Endothelial cell (in vitro differentiated cells): ENCODE measurements at places on chromosomes 7 and 10. TPM values are rescaled to one million over a fixed set of nuclear protein-coding genes. Genes with fewer than 3 reads are reported as not detected.
A peak's percentile ranks its signal among the peaks of the same experiment; 100 is the strongest.

- H3K27me3 ChIP-seq = no peaks in the 10 kb centered on the region
- no peak overlapping the region for H3K27ac ChIP-seq
- no peaks in the 10 kb centered on the region for H3K36me3 ChIP-seq
- no peak for DNase-seq
Observed at GRCh38 chr7:23026164-23026563, 12.2 kb upstream of the HYCC1 start.

DNA sequence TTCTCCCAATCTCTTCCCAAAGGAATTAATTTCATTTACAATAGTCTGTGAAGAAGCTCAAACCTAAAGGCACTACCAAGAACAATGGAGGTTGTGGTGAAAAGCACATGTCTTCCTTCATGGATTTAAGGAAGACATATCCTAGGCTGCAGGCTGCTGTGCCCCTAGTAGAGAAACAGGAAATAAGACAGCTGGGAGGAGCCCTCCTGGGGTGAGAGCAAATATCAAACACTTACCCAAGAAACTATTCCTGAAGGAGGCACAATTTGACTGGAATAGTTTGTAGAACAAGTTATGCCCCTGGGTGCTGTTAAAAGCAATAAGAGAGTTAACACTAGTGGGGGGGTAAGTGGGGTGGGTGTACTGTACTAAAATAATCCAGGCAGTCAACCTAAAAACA is 30.1 kb downstream of the PDZD8 start:
- H3K27me3 ChIP-seq = no peaks in the 10 kb centered on the region
- peak overlapping the region; percentile 90 for H3K27ac ChIP-seq
- no peaks in the 10 kb centered on the region for H3K36me3 ChIP-seq
- H3K4me3 ChIP-seq = no peak overlapping the region

GRCh38 chr10:73744664-73744975 is 448 bp downstream of the SEC24C start:
- H3K27me3 ChIP-seq = peaks cover 15% of the 10 kb centered on the region
- H3K36me3 ChIP-seq = peaks cover 12% of the 10 kb centered on the region
- DNase-seq = peak; percentile 66
- peak overlapping the region; percentile 100 for H3K27ac ChIP-seq
- H3K4me1 ChIP-seq = peaks cover 35% of the 10 kb centered on the region

- no peaks in the 10 kb centered on the region for H3K27me3 ChIP-seq
- no peak overlapping the region for H3K27ac ChIP-seq
- H3K4me1 ChIP-seq = no peaks in the 10 kb centered on the region
- H3K36me3 ChIP-seq = no peaks in the 10 kb centered on the region
Observed at GRCh38 chr7:115840702-115841101, 189.9 kb downstream of the TFEC start.

DNA sequence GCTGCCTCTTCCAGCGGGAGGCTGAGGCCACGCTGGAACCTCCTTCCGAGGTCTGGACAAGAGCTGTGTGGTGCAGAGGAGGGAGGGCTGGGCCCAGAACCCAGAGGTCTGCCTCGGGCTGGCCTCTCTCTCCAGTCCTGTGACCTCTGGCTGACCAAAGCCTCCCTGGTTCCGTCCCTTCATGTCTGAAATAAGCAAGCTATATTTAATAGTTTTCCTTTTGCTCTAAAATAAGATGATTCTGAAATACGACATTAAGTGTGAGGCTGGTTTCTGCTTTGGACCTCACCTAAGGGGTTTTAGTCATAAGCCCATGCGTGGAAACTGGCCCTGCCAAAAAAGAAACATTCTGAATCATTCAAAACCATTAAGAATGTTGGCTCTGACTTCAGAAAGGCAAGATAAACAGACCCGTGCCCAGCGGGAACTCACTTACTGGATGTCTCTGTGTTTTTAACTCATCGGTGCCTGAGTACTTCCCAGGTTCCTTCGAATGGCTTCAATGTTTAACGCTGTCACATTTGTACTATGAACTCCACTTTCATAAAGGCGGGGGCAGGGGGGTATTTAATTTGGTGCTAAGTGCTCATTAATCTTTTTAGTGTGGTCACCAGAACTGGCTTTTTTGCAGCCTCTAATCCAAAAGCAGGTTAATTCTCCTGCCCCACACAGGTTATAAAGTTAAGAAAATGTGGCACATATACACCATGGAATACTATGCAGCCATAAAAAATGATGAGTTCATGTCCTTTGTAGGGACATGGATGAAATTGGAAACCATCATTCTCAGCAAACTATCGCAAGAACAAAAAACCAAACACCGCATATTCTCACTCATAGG is 157.5 kb upstream of the KLF14 start:
- no peak overlapping the region for H3K4me3 ChIP-seq
- H3K27ac ChIP-seq = no peak overlapping the region
- H3K36me3 ChIP-seq = peaks cover 3% of the 10 kb centered on the region
- peaks cover 4% of the 10 kb centered on the region for H3K27me3 ChIP-seq
- DNase-seq = no peak
- H3K4me1 ChIP-seq = peaks cover 27% of the 10 kb centered on the region

DNA sequence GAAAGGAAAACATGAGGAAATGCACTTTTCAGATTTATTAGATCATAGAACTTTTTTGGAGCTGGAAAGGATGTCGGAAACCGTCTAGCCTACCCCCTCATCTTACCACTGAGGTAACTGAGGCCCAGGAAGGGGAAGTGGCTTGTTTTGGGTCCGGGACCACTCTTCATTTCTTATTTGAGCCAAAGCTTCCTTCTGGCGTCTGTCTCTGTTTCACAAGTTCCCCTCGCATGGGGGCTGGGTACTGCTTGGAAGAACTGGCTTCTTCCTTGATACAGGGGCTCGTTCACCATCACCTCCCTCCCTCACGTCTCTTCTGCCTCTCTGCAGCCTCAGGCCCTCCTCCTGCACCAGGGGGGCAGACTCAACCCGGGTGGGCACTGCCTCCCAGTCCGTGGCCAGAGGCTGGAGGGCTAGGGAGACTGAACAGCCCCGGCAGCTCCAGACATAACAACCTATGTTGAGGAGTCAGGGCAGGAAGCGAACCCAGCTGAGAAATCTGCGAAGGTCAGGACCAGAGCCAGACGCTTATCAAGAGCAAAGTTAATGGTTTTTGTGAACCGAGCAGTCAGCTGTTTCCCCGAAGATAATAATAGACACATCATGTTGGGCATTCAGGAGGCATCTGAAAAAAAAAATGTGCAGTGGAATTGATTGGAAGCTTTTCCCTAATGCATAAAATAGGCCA is 12.9 kb downstream of the HTRA1 start:
- H3K36me3 ChIP-seq = no peaks in the 10 kb centered on the region
- peak; percentile 36 for DNase-seq
- peaks cover 1% of the 10 kb centered on the region for H3K27me3 ChIP-seq
- H3K27ac ChIP-seq = peak overlapping the region; percentile 65
- H3K4me3 ChIP-seq = peak overlapping the region; percentile 54

GRCh38 chr10:43692051-43692825 is 43.6 kb upstream of the ZNF32 start:
- DNase-seq = no peak
- peaks cover 8% of the 10 kb centered on the region for H3K4me1 ChIP-seq
- peaks cover 9% of the 10 kb centered on the region for H3K27me3 ChIP-seq
- H3K36me3 ChIP-seq = no peaks in the 10 kb centered on the region
- no peak overlapping the region for H3K27ac ChIP-seq
- no peak overlapping the region for H3K4me3 ChIP-seq

DNA sequence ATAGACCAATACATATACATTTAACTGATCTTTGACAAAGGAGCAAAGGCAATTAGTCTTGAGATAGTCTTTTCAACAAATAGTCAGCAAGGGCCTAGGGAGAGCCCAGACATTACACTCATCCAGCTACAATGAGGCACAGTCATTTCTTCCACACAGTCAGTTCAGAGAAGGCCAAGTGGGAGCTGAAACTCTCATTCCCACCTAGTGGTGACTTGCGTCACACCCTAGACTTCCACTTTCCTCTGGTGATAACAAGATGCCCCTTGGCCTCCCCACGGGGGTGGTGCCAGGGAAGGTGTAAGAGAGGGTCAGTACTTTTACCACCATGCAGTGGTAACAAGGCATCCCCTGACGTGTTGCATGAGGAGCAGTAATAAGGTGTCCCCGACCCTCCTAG is 8.0 kb downstream of the FRMPD2 start:
- no peak overlapping the region for H3K4me3 ChIP-seq
- peaks cover 2% of the 10 kb centered on the region for H3K27me3 ChIP-seq
- H3K4me1 ChIP-seq = no peaks in the 10 kb centered on the region
- no peaks in the 10 kb centered on the region for H3K36me3 ChIP-seq

GRCh38 chr10:79483299-79483698 is 29.0 kb upstream of the EIF5AL1 start:
- H3K4me1 ChIP-seq = peaks cover 6% of the 10 kb centered on the region
- H3K36me3 ChIP-seq = no peaks in the 10 kb centered on the region
- H3K27me3 ChIP-seq = no peaks in the 10 kb centered on the region
- no peak for DNase-seq

GRCh38 chr10:29623797-29624196 is 11.0 kb downstream of the SVIL start:
- H3K36me3 ChIP-seq = peaks cover 14% of the 10 kb centered on the region
- no peak overlapping the region for H3K27ac ChIP-seq
- H3K4me3 ChIP-seq = no peak overlapping the region
- H3K4me1 ChIP-seq = peaks cover 15% of the 10 kb centered on the region
- peaks cover 3% of the 10 kb centered on the region for H3K27me3 ChIP-seq
- no peak for DNase-seq

DNA sequence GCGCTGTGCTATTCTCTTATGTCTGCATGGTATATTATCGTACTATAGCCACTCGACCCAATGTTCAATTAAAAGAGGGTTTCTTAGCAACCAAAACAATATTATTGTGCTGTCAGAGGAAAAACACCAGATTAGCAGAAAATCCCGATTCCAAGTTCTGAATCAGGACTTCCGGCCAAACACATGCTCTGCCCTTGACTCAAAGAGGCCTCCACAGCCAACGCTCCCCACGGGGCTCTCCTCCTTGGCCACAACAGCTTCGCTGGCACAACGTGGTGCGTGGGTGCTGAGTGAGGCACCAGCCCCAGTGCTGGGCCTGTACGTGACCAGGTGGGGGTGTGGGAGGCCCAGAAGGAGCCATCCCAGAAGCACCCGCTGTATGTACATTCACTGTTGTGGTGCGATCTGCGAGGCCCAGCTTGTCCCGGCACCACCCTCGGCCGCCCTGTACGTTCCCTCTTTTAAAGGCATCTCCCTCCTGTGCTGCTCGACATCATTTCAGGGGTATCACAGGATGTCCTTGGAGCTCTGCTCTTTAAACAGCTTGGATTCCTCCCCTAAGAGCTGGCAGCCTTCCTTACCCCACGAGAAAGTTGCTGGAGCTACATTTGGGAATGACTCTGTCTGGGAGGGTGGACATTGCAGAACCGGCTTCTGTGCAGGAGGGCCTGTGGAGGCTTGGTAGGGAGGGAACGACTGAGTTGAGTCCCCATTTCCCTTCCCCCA is 736.2 kb downstream of the PARD3 start:
- H3K27ac ChIP-seq = no peak overlapping the region
- peaks cover 4% of the 10 kb centered on the region for H3K27me3 ChIP-seq
- no peaks in the 10 kb centered on the region for H3K36me3 ChIP-seq
- DNase-seq = no peak
- peaks cover 3% of the 10 kb centered on the region for H3K4me1 ChIP-seq
- no peak overlapping the region for H3K4me3 ChIP-seq

DNA sequence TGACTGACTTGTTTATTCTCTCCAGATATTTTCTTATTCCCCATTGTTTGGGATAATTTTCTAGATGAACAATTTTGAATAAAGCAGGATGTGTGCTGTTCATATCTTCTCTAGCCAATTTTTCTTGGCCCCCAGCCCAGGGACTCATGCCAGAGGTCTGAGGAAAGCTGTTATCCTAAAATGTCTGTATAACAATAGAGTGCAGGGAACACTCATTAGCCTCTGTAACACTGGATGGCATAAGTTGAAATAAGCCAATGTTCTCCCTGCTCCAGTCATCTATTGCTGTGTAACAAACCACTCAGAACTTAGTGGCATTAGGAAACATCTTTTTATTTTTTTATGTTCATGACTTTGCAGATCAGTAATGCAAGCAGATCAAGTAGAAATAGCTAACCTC is 121.7 kb upstream of the TRIM24 start:
- H3K4me1 ChIP-seq = no peaks in the 10 kb centered on the region
- DNase-seq = no peak
- H3K27ac ChIP-seq = no peak overlapping the region
- no peak overlapping the region for H3K4me3 ChIP-seq
- H3K27me3 ChIP-seq = peaks cover 2% of the 10 kb centered on the region

DNA sequence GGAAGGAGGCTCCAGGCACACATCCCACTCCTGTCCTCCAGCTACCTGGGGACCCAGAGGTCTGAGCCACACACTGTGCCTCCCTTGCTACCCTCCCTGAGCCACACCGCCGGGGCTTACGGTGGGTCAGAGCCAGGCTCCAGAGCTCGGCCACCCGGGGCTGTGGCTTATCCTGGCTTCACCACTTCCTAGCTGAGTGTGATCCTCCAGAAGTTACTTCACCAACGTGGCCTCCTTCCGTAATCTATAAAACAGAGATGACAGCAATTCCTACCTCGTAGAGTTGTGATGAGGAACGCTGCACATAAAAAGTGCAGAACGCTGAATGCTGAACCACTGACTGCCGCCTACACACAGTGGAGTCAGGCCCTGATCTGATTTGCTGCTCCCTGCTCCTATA is 285.0 kb downstream of the PRPF18 start:
- peaks cover 9% of the 10 kb centered on the region for H3K36me3 ChIP-seq
- H3K4me1 ChIP-seq = peaks cover 56% of the 10 kb centered on the region
- H3K27ac ChIP-seq = no peak overlapping the region
- H3K4me3 ChIP-seq = no peak overlapping the region
- H3K27me3 ChIP-seq = peaks cover 3% of the 10 kb centered on the region

- no peaks in the 10 kb centered on the region for H3K36me3 ChIP-seq
Observed at GRCh38 chr10:4748491-4749270, 77.3 kb upstream of the AKR1E2 start.

WASHC2A gene
- total RNA-seq = 79.3 TPM

GPER1 gene
- 0.72 TPM for total RNA-seq

PON1 gene
- total RNA-seq = 1.5 TPM

CHN2 gene
- total RNA-seq = 3.4 TPM

SFTPA1 gene
- total RNA-seq = not detected

RHOBTB1 gene
- total RNA-seq = 20.3 TPM

NT5C3A gene
- total RNA-seq = 31.9 TPM
